D341Med (cell line): ENCODE measurements at places on chromosomes 12 and 14.

DNA sequence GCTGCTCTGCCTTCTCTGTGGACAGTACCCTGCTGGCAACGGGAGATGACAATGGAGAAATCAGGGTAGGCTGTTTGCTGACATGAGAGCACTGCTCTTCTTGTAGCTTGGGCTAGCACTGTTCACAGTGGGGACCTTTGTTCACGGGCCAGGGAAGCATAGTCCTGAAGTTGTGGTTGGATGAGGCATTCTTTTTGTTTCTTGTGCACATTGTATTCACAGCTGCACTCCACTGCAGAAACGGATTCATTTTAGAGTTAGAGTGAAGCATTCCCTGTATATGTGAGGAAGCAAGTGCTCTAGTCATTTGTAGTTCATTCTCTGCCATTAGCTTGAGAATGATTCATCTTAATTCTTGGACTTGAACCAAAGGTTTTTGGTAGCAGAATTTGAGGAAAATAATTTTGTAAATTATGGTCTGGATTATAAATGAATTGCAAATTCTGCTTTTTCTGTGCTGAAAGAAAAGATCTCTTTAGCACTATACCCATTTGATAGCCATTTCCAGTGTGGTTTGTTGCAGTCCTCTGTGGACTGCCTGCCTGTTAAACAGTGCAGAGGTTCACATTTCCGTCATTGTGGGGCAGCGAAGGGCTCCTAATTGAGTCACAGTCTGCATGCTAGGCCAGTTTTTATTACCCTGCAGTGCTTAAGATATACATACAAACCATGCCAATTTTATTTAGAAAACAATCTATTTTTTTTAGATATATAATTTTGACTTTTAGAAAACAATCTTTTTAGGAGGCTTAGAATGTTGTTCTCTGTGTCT lies 80.6 kb downstream of the APAF1 start:
- peak; percentile 72 for DNase-seq

DNA sequence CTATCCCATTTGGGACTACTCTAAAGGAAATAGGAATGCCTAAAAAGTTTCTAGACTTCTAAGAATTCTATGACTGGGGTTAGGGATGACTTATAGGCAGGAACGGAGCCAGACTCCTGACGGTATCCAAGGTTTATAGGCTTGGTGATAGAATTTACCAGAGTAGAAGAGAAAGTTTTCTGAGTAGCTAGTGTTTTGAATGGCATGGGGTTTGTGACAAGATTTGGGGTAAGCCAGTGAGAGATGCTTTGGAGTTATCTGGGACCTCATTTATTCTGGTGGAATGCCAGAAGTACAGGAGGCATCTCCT lies 444.6 kb downstream of the RAD51B start:
- DNase-seq, result no peak

DNA sequence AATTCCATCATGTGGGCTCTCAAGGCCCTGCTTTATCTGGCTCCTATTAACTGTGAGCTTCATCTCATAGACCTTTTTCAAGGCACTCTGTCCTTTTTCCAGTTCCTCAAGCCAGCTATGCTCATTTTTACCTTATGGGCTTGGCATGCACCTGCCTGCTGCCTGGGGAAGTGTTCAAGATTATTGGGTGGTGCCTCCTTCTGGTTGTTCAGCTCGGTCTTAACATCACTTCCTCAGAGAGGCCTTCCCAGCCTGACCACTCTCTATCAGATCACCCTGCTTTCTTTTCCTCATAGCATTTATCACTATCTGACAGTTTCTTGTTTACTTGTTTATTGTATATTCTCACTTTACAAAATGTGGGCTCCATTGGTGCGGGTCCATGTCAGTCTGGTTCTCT lies 141.3 kb downstream of the PTPRR start:
- DNase-seq, result no peak

DNA sequence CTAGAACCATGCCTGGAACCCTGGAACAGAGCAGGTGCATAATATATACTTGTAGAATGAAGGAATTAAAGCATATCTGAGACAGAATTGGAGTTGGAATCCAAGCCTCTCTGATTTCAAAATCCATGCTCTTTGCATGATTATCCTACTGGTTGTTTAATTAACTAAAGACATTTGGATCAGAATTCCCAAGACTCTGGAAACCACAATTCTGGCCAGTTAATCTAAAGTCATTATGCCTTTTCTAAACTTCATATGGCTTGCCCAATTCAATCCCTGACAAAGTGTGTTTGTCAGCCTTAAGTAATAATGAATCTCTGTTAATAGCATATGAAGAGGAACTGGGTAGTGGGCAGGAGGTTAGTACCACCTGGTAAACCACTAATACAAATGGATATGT lies 422.6 kb downstream of the ATP23 start:
- no peak for DNase-seq

GRCh38 chr14:104428333-104428851 lies 151.2 kb upstream of the C14orf180 start:
- peak; percentile 19 for DNase-seq

GRCh38 chr14:103223818-103224352 lies 100.6 kb downstream of the TNFAIP2 start:
- no peak for DNase-seq

DNA sequence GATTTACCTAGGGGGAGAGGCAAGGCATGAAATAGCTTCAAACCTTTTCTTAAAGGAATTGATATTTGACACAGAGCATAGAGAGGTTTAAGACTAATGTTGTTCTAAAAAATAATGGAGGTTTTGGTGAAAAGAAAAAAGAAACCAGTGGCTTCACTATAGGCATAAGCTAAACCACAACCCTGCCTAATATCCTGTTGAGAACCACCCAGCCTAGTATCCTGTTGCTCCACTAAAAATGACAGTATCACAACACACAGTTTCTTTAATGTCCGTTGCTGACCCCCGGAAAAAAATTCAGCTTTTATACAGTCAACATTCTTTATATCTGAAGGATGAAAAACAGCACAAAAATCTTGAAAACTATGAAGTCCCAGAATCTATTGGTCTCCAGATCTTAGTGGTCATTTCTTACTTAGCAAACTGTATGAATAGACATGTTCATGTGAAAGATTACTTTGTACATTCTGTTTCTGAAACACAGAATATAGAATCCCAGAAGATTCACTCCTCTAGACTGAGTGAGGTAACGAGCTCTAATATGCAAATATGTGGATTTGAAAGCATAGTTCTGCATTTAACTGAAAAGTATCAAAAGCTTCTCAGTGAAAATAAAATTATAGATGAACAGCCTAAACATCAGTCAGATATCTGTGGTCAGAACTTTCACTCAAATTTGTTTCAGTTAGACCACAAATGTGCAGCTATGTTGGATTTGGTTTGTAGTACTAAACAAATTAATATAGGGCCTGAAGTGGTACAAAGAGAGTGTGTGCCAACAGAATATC lies 40.5 kb downstream of the GALC start:
- no peak for DNase-seq

- no peak for DNase-seq
Observed at GRCh38 chr12:132111654-132112304, 32.3 kb downstream of the DDX51 start.

GRCh38 chr12:53838978-53839377 lies 87.2 kb upstream of the CISTR start:
- DNase-seq, result no peak

GRCh38 chr12:45994736-45995135 lies 4.4 kb upstream of the SCAF11 start:
- no peak for DNase-seq

DNA sequence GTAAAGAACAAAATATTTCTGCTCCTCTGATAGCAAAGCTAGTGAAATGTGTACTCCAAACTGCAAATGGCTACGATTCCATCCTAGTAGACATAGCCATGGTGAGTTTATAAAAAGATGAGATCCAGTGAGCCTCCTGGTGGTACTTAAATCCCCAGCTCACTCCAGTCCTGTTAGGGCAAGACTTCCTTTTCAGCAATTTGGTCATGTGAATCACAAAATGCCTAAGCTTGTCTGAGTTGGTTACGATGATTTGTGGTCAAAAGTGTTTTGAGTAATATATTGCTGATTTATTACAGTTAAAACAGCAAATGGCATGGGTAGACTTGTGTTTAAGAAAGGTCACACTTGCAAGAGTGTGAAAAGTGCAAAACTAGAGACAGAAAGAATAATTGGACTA lies 102.7 kb upstream of the NAV3 start:
- DNase-seq, result no peak

DNA sequence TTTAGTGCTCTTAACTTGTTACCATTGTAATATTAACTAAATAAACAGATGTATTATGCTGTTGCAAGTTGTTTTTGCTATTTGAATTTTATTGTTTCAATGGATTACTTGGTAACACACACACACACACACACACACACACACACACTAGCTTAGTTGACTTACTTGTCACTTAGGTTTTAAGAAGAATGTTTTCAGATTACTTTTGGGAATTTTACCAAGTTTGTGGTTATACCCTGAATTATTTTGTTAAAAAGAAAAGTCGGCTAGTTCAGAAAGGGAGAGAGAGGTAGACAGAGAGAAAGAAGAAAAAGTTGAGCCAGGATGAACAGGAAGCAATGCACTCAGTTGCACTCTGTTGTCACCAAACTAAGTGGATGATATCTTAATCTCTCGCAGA lies 5.3 kb downstream of the SSTR1 start:
- no peak for DNase-seq

GRCh38 chr14:72247896-72248465 lies 315.8 kb downstream of the RGS6 start:
- DNase-seq, result no peak

GRCh38 chr12:15001733-15002382 lies 29.0 kb downstream of the PDE6H start:
- peak; percentile 36 for DNase-seq

DNA sequence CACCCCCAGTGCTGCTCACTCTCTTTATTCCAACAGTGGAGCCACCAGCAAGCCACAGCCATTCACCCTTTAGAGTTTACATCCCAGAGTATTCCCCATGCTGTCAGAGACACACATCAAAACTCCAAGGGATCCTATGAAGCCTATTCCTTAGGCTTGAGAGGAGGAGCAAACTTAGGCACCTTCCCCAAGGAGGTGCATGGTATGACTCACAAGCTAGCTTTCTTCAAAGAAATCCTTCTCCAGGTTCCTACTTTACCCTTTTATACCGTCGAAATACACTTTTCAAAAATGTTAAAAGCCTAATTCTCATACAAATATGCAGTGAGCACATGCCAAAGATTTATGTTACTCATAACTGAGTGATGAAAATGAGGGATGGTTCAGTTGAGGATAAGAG lies 175.4 kb downstream of the ETNK1 start:
- DNase-seq, result no peak

DNA sequence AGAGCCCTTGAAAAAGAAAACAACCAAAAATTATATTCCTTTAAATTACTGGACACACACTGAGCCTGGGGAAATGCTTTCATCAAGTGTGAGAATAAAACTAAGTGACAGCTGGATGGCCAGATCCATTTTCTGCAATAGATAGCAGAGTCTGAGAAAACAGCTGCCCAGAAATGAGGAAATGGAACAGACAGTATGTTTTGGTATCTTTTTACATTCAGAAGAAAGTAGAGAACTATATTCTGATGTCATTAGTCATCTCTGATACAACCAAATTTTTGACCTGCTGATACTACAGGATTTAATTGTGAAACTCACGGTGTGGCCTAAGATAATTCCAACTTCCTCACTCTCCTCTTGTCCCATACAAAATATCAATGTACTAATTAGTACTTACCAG lies 78.2 kb downstream of the HMGA2 start:
- DNase-seq, result no peak

GRCh38 chr14:80850197-80850814 lies 91.2 kb downstream of the CEP128 start:
- no peak for DNase-seq

DNA sequence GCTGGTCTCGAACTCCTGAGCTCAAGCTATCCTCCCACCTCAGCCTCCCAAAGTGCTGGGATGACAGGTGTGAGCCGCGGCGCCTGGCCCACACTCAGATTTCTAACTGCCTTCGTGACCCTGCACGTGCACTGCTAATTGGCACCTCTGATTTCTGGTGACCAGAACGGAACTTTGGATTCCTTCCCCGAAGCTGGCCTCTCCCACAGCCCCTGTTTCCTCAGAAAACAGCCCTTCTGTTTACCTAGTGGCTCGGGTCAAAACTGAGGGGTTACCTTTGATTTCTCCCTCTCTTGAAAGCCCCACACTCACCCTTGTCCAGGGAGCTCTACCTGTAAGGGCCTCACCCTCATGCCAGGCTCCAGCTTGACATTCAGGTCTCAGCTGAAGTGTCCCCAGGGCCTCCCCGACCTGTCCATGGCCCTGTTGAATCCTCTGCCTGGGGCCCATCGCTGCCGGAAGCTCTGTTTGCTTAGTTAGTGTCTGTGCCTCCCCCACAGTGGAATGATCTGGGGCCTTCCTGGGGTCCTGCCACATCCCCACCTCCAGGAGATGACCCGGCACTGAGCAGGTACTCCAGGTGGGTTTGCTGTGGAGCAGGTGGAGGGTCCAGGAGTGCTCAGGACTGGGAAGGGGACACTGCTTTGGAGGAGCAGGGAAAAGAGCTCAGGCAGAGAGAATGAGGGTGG lies 24.4 kb upstream of the FAM181A start:
- DNase-seq, result no peak

DNA sequence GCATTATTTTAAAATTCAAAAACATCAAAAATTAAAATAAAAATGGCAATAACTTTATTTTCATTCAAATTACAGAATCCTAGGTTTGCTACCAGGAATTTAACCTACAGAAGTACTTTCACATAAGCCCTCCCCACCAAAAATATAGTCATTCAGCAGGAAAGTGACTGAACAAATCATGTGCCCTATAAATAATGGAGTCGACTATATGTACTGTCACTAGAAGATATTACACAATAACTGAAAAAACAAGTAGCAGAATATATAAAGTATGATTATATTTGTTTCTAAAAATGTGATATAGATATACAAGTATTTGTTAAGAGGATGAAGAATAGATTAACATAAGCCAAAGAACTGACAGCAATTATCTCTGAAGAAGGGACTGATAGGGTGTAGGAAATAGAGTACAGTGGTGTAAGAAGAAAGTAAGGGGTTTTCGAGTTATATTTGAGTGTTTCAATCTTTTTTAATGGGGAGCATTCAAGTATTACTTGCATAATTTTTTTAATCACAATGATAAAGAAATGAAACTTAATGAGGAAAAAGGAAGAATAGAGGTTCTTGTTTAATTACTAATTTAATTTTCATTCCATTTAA lies 7.9 kb downstream of the C2CD5 start:
- DNase-seq, result no peak

- DNase-seq, result no peak
Observed at GRCh38 chr12:24487606-24488005, 461.3 kb downstream of the BCAT1 start.

GRCh38 chr12:51938726-51939125 lies 12.8 kb upstream of the ACVR1B start:
- no peak for DNase-seq
